Naive thymus-derived CD4-positive, alpha-beta T cell (primary cell): ENCODE measurements at places on chromosomes 2 and 18.

DNA sequence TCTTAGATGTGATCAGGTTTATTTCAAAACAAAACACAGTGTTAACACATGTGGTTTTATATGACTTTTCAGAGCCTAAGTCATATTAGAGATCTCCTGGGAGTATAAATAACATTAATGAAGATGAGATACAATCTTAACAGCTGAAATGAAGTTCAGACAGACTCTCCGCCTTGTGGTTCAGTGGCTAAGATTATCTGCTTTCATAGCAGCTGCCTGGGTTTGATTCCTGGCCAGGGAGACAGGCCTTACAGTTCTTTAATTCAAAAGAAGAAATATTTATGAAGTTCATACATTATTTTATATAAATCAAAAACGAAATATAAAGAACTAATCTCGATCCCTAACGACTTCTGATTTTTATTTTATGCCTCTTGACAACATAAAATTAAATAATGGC, 35.2 kb upstream of the TTC32 start:
- DNase-seq = no peak

DNA sequence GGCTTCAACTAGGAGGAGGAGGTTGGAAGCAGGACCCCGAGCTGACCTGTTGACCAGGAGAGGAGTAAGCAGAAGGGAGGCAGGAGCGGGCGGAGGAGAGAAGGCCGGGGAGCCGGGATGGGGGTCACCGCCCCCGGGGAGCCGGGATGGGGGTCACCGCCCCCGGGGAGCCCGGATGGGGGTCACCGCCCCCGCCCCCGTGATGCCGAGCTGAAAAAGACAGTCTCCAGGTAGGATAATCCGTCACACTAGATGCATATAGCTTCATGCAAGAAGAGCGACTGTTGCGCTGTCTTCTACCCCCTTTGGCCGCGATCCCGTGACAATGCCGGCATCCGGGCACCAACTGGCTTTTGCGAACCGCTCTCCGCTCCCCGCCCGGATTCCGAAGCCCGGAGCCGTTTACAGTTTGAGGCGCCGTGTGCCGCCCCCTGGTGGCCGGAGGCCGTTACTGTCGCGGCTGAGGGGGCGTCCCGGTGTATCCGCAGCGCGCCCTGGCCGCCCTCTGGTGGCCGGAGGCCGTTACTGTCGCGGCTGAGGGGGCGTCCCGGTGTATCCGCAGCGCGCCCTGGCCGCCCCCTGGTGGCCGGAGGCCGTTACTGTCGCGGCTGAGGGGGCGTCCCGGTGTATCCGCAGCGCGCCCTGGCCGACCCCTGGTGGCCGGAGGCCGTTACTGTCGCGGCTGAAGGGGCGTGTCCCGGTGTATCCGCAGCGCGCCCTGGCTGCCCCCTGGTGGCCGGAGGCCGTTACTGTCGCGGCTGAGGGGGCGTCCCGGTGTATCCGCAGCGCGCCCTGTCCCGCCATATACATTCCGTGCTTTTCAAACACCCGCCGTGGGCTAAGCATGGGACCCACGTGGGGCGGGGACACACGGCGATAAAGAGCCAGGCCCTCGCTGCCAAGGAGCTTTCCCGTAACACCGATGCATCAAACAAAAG, 89.6 kb downstream of the ACTR3 start:
- DNase-seq = peak; percentile 43

GRCh38 chr2:179240481-179241451, 23.9 kb downstream of the SESTD1 start:
- no peak for DNase-seq

DNA sequence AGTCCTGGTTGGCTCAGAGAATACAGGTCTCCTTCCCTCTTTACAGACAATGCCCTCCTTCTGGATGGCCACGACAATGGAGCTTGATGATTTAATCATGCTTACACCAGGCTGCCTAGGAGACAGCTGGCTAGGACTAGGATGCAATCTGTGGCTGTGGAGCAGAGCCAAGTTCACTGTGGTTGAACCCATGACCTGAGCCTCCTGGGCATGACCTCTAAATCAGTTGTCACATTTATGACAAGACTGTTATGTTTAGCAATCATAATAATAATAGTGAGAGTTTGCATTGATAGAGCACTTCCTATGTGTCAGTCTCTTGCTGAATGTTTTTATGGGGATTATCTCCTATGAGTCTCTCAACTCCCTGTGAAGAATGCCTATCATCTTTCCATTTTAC, 244.1 kb downstream of the ICOS start:
- no peak for DNase-seq

- DNase-seq = no peak
Measured at GRCh38 chr2:28578774-28579173, 82.9 kb downstream of the PLB1 start.

- DNase-seq = no peak
Measured at GRCh38 chr2:88608184-88608583, 19.1 kb downstream of the EIF2AK3 start.

GRCh38 chr18:56903686-56904085, 243.2 kb upstream of the BOD1L2 start:
- DNase-seq = no peak

DNA sequence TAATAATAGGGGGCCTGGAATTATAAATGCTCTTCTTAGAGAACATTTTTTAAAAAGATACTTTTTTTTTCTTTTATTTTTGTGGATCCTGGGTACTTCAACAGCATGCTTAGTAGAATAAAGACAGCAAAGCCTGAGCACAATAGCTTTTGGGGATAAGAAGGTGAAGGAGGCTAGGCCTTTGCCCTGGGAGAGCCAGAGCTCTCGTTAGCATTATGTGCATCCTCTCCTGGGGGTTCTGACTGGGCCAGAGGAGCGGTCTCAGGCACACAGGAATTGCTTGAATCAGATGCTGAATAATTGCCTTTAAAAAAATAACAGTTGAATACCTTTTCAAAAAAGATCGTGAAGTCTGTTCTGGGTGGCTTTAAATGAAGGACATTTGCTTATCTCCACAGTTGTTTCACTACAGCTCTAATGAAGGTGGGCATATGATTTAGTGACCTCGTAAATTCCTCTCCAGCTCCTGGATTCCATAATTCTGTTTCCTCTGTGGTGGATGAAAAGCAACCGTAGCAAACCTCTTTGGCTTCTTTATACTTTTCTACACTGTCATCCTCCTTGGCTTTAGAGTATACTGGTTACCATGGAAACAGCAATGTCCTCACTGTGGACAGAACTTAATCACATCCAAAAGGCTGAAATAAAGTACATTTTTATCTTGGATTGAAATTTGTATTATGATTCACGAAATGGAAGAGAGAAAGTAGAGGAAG, 133.8 kb downstream of the MAIP1 start:
- DNase-seq = no peak

DNA sequence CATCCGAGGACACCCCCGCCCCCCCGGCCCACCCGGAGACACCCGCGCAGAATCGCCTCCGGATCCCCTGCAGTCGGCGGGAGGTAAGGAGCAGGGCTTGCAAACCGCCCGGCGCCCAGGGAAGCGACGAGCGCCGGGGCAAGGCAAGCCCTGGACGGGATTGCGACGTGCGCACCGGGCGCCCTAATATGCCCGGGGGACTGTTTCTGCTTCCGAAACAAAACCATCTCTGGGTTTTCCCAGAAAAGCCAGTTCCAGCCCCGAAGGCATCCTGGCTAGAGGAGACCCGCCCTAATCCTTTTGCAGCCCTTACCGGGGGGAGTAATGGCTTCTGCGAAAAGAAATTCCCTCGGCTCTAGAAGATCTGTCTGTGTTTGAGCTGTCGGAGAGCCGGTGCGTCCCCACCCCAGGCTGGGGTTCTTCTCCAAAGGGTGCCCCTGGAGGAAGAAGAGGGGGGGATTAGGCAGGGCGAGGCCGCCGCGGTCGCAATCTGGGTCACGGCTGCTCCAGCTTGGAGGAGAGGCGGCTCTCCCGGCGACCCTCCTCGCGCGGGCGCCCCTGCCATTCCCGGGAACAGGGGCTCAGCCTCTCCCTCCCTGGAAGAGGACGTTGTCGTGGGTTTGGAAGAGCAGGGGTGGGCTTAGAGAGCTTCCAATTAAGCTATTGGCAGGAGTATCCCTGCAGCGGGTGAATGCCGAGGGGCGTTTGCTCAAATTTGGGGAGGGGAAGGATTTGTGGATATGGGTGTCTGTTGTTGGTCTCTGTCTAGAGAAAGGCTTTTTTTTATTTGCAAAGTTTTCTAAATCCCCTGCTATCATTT, 521 bp downstream of the MYCN start:
- peak; percentile 4 for DNase-seq

- DNase-seq = no peak
Measured at GRCh38 chr2:109344270-109344805, 215.3 kb downstream of the SH3RF3 start.

DNA sequence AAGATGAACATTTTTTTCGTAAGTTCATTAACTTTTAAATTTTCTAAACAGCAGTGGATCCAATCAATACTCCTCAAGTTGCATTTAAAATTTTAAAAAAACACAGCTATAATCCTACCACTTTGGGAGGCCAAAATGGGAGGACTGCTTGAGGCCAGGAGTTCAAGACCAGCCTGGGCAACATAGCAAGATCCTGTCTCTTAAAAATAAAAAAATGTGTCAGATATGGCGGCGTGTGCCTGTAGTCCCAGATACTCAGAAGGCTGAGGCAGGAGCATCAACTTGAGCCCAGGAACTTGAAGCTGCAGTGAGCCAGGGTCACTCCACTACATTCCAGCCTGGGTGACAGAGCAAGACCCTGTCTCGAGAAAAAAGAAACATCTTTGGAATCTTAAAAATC, 59.8 kb upstream of the RNU4ATAC start:
- DNase-seq = no peak

GRCh38 chr2:180508458-180508857, 471.9 kb upstream of the UBE2E3 start:
- DNase-seq = no peak

DNA sequence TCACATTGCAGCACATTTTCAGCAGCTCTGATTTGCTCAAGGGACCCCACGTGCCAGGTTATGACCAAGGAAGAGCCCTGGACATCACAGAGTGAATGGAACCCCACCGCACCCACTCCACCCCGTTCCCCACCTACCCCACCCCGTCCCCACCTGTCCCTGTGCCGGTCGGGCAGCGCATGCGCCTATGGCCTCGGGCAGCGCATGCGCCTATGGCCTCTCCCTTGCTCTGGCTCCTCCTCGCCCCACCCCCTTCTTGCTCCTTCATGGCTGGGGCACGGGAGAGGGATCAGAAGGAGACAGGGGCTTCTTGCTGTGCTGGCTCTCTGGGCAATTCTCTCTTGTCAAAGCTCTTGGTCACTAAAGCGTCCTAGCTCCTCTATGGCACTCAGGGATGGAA, 371.8 kb upstream of the HS6ST1 start:
- DNase-seq = no peak

DNA sequence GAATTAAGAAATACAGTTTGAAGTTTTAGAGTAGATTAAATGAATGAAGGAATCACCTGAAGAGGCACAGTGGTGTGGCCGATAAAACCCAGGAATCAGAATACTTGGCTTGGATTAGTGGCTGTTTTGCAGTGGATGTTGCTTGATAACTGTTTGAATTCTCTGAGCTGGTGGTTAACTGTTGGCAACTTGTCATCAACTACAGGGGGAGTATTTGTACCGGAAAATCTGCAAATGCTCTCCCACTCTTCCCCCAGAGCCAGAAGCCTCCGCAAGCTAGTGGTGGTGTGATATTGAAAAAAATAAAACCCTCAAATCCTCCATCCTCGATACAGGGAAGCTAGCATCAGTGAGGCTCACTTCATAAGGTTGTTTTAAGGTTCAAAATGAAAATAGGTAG, 326.7 kb downstream of the DPP10 start:
- DNase-seq = no peak

- DNase-seq = no peak
Measured at GRCh38 chr2:241841181-241842066, 17.3 kb downstream of the PDCD1 start.

DNA sequence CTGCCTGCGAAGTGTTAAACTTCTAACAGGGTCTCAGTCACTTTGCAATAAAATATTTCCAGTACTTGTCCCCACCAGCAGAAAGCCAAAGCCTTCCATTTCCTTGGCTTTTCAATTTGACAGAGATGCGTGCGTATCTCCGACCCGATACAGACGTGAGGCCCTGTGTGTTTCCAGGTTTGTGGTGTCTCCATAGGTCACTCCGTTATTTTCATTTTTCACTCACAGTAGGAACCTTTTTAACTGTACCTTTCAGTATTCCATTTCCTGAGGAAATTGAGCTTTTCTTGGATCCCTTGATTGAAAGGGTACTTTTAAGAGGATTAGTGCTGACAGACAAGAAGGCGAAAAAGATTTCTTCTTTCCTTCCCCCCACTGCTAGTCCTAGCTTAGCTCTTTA, 116.3 kb upstream of the TTN start:
- no peak for DNase-seq

DNA sequence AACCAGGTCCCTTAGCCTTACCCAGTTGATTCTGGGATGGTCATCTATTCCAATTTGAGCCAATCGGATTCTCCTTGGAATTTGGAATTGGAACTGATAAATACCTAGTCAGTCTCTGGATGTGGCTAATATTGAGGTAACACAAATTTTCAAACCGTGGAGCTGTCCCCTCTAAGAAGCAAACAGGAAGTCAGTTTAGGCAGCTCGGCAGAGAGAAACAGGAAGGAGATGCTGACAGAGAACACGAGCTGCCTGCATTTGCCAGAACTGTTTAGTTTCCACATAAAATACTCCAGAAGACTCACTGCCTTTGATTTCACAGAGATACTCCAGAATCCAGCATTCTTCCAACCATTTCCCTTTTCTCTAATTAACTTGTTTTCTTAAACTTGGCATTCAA, 1024.9 kb downstream of the BCL11A start:
- no peak for DNase-seq

GRCh38 chr18:26868968-26869586, 3.6 kb upstream of the AQP4 start:
- DNase-seq = no peak

DNA sequence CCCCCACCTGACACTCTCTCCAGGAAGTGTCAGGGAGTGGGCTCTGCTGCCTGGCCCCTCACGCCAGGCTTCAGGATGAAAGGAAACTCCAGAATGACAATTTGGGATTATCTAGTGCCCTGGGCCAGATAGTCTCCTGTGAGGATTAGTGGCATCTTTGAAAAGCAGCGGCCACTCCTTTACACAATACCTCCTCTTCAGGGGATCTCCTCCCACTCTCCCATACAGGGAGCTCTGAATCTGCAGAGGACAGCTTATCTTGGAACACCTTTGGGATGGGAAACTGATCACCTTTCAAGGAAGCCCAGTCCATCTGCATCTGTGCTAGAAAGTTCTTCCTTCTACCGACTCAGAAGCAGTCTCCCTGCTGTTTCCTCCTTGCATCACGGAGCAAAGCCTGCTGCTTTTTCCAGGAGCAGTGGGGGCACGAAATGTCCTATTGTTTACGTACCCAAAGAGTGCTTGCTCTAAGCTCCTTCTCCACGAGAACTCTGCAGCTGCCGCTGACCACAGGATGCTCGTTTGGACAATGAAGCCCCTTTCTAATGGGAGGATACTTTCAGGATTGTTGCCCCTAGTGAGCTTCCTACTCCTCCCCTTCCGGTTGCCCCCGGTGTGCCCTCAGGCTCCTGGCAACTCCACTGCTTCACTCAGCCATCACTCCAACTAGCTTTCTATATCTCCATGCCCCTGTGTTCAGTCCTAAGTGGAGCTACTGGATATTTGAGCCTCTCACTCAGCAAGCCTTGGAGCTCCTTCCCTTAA, 31.5 kb downstream of the SIX3 start:
- no peak for DNase-seq
